ENCODE measurements at places on chromosomes 7 and 10.

DNA sequence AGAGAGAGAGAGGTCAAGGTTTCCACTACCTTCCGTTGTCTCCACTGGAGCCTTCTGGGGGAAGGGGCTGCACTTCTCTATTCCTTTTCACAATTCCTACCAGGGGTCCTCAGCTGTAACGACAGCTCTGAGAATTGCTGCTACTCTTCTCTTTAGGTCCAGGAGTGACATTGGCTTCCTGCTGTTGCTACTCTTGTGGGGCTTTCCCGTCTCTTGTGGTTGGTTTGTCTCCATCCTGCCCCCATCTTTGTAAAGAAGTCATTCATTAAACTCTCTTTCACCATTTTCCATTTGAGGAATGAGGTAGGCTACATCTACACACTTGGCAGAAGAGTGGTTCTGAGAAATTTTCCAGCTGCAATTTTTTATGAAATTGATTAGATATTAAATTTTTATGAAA is 238.8 kb upstream of the LYZL1 start:
- no peak for DNase-seq

- DNase-seq, result no peak
Measured at GRCh38 chr7:518630-519483, 789 bp downstream of the PDGFA start.

DNA sequence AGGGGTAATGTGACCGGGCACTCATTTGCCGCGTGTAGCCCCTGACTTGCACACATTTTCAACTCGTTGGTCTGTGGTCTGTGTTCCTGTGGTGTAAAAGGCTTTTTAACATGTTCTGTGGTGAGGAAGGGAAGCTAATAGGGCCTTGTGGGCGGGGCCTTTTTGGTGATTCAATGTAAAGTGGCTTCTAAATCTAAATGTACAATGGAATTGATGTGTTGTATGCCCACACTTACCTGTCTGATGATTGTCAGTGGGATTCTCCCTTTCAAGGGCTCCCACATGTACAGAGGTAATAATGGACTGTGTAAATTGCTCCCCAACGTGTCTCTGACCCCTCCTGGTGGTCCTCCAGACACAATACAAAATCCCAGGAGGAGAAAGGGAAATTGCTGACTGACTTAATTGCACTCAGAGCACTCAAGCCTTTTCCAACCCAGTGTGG is 43.1 kb upstream of the GATAD1 start:
- no peak for DNase-seq

DNA sequence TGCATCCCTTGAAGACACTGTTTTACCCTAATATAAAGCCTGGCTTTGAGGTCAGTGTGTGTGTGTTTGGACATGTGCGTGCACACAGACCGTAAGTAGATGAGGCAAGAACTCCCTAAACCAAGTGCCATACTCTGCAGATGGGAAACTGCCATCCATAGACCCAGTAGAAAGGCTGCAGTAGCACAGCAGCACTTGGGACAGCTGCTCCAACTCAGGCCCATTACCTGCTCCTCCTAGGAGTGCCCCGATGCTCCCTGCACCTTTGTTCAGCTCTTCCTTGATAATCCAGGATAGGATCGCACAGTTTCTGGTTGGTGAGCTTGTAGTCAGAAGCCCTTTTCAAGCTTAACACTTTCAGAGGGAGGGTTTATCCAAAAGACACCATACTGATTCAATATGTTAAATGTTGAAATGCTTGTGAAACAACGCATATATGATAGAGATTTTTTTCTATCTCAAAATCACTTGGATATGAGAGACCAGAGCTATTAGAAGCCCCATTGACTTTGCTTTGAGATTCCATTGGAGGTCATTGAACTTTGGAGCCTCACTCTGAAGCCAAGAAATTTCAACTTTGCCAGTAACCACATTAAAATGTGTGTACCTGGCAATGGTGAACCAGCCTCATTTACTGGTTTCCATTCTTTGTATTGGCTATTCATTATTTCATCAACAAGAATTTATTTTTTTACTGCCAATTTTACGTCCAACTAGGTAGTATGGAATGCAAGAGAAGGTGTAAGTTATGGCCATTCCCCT is 757.0 kb upstream of the GALNT17 start:
- no peak for DNase-seq

DNA sequence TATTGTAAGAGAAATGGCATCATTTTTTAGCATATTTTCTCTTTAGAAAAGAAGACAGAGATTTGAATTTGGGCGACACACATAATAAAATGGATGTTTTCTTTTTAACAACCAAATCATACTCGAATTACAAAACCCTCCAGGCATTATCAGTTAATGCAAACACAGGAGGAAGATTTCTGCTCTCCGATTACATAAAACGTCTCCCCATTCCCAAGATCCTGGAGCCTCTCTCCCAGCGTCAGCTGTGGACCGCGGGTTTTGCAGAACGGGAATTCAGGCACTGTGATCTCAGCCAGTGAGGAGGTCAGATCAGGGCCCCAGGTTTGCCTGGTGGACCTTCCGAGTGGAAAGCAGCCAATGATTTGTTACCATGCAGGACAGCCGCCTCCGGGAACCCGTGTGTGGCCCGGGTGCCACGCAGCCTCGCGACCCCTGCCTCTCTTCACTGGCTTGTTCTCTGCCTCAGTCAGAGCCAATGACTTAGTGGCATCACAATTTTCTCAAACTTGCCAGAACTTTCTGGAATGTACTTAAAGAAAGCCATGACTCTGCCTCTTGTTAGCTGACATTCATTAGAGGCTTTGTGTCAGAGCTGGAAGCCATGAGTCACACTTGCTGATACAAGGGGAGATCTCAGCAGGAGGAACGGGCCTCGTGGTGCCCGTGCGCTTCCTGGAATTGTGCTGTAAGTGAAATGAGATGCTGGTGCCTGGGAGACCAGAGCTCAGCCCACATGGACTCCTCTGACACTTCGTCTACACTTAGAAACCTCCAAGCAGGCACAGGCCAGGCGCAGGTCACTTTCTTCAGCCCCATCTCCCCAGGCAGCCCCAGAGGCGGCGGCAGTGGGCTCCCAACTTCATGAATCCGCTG is 246.1 kb downstream of the KLF6 start:
- DNase-seq, result peak; percentile 36

DNA sequence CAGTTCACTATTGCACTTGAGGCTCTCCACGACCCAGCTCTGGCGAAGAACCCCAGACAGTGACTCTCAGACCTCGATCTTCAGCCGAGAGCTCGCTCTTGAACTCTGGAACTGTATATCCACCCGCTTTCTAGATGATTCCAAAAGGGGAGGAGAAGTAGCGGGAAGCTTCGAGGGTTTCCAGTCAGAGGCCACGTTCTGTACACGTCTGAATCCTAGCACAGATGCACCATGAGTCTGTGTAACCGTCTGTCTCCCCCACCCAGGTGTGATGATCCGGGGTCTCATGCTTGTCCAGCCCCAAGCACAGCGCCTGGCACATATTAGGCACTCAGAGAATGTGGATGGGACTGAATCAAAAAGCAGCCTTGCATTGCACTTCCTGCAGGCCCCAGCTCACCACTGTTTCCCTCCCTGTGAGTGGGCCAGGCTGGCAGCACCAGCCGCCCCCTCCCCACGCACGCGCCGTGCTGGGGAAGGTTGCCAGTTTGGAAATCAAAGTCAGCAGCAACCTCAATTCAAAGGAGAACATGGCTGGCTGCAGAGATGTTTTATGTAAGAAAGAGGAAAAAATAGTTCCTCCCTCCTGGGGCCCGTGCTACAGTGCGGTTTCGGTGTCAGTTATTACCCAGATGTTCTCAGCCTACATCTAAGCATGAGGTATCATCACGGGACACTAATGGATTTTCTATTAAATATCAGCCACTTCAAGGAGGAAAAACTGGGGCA is 5.7 kb downstream of the GRID2IP start:
- DNase-seq, result no peak

- no peak for DNase-seq
Measured at GRCh38 chr10:52703898-52704297, 68.7 kb downstream of the MBL2 start.

DNA sequence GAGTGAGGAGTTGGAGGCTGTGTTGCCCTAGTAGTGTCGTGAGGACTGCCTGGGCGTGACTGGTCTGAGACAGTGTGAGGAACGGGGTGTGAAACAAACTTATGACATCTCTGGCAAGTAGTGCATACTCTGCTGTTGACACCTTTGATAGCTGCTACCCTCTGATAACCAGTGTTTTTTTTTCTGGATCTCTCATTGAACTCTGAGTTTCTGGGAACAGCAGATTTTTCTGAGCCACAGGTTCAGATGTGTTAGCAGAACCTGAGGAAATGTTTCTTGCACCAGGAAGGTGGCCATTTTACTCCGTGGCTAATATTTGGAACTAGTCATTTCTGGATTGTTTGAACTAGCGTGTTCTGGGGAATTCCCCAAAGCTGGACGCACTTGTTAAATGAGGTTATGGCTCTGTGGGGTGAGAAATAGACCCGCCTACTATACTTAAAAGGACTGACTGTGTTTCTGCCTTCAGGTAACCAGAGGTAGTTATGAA is 52.9 kb downstream of the AUTS2 start:
- DNase-seq, result no peak

GRCh38 chr7:139427788-139428187 is 55.7 kb downstream of the KLRG2 start:
- no peak for DNase-seq

DNA sequence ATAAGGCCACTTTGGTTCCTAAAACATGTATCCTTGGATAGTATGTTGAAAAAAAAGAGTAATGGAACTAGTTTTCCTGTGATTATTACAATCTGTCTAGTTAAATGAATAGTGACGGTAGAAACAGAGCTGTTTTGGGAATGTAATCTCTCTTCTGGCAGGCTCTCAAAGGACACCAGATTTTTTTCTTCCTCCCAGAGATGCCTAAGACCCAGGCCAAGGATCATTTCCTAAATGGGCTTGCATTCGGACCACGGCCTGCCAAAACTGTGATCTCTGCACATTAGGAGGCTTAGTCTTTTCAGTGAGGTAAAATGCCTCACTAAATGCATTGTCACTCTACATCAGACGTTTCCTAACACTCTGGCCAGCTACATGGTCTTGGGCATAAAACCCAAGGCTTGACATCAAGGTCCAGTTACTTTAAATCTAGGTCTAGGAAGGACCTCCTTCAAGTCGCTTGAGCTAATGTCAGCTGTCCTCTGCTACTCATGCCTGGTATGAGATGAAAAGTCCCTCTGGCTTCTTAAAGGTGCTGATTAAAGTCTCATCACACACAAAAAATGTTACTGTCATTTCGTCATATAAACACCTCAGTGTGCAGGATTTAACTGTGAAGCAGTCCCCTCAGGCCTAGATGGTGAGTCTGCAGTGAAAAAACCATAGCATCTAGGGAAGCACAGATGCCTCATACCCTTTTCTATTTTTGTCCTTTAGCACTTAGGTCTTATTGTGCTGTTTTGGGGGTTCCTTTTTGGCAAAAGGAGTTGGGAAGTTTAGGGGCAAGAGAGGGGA is 47.7 kb downstream of the DLD start:
- DNase-seq, result no peak

DNA sequence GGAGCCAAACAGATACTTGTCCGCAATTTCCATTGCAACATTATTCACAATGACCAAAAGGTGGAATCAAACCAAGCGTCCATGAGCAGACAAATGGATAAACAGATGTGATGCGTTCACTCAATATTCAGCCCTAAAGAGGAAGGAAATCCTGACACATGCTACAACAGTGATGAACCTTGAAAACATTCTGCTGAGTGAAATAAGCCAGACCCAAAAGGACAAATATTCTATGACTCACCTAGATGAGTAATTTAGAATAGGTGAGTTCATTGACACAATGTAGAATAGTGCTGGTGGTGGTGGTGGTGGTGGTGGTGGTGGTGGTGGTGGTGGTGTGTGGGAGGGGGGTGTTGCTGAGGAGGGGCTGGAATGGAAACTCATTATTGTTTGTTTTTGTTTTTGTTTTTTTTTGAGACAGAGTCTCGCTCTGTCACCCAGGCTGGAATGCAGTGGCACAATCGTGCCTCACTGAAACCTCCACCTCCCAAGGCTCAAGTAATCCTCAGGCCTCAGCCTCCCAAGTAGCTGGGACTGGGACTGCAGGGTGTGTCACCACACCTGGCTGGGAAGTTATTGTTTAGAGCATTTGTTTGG is 28.6 kb downstream of the SMKR1 start:
- DNase-seq, result peak; percentile 68

DNA sequence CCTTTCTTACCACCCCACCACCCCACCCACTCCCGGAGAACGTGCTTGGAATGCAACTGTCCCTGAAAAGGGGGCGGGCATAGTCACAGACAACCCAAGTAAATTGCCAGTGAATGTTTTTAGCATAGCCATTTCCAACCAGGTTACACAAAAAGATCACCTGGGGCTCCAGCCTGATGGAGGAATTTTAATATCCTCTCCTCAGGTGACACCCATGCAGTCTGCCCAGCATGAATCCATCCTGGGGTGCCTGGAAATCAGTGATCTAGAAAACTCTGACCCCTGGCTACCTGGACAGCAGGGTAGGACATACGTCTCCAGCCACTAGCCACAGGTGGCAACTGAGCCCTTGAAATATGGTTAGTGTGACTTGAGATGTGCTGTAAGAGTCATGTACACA is 61.1 kb downstream of the SORBS1 start:
- no peak for DNase-seq

DNA sequence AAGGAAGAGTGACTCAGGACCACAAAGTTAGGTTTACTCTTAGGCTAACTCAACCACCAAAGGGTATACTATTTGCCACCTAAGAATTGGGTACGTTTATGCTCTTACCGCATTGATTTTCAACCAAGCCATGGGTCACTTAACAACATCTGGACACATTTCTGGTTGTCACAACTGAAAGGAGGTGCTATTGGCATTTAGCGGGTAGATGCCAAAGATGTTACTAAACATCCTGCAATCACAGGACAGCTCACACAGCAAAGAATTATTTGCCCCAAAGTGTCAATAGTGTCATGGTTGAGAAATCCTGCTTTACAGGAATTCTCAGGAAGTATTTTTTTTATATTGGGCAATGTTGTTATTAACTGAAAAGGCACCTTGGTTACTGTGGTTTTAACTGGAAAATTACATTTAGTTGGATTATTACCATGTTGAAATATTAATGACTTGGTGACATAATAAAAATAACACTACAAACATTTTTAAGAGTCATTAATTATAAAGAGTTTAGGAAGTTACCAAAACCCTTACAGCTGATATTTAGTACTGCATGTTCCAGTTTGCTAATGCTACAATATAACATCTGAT is 185.0 kb upstream of the TMEM196 start:
- peak; percentile 84 for DNase-seq

DNA sequence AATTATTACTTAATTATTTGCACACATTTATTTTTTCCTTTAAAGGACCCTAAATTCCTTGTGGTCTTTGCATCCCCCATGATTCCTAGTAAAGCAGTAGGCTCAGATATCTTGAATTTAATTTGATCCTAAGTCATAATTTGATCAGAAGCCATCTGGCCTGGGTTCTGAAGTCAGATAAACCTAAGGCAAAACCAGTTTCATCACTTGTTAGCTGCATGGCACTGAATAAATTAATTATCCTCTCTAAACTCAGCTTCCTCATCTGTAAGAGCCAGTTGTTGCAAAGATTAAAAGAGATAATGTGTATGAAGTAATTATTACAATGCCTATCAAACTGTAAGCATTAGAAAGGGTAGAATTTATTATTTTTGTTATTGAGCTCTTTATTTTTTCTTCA is 293.1 kb downstream of the GRM8 start:
- no peak for DNase-seq

Measured in RWPE1 (cell line).